ENCODE measurements at places on chromosomes 2 and 18.
A peak's percentile ranks its signal among the peaks of the same experiment; 100 is the strongest.

DNA sequence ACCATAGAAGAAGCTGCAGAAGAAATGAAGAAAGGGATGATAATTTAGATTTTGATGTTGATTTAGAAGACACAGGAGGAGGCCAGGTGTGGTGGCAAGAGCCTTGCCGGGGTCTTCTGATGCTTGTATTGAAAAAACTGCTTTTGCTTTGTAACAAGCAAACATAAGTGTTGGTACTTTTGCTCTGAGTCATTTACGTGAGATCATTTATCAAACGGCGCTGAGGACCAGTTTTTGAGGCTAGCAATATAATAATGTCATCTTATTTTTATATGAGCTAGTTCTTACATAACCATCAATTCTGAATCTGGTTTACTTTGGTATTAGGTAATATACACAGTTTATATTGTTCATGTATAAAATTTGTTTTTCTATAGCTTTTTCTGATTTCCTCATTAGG lies 30.6 kb downstream of the SPTBN1 start:
- DNase-seq = no peak

DNA sequence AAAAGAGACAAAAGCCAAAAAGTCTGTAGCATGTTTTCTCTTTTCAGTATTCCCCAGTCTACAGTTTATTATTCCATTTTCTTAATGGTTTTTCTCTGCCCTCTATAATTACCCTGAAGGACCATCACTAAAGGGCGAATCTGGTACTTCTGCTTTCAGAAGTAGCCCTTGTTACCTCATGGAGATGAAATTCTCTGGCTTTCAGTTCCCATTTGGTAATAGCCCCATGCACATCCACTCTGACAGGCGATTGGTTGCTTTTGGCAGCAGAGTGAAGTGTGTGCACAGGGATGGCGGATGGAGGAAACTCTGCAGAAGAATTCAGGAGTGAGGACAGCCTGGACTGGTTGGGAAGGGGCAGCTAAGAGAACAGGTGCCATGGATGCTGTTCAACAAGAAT lies 66.3 kb upstream of the NABP1 start:
- DNase-seq = no peak

DNA sequence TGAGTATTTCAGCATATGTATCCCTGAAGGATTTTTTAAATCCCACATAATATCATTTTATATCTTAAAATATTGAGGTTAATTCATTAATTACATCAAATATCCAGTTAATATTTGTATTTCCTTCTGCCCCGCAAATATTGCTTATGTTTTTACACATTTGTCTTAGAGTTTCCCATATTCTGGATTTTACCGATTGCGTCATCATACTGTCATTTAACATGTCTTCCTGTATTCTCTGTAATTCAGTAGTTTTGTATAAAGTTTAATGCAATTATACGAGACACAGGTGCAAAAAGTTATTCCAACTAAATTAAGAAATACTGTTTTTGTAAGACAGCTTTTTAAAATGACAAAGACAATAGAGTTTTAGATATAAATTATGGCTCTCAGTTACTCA lies 33.5 kb upstream of the UBXN4 start:
- DNase-seq = no peak

- no peak for DNase-seq
Measured at GRCh38 chr2:236252602-236253001, 11.6 kb downstream of the ASB18 start.

- no peak for DNase-seq
Measured at GRCh38 chr2:158359846-158360245, 96.7 kb downstream of the CCDC148 start.

- DNase-seq = no peak
Measured at GRCh38 chr18:76951456-76952247, 129.3 kb downstream of the ZNF236 start.

GRCh38 chr2:693606-694005 lies 16.4 kb upstream of the TMEM18 start:
- DNase-seq = no peak

- DNase-seq = peak; percentile 5
Measured at GRCh38 chr2:238061315-238062202, 758 bp downstream of the SCLY start.

DNA sequence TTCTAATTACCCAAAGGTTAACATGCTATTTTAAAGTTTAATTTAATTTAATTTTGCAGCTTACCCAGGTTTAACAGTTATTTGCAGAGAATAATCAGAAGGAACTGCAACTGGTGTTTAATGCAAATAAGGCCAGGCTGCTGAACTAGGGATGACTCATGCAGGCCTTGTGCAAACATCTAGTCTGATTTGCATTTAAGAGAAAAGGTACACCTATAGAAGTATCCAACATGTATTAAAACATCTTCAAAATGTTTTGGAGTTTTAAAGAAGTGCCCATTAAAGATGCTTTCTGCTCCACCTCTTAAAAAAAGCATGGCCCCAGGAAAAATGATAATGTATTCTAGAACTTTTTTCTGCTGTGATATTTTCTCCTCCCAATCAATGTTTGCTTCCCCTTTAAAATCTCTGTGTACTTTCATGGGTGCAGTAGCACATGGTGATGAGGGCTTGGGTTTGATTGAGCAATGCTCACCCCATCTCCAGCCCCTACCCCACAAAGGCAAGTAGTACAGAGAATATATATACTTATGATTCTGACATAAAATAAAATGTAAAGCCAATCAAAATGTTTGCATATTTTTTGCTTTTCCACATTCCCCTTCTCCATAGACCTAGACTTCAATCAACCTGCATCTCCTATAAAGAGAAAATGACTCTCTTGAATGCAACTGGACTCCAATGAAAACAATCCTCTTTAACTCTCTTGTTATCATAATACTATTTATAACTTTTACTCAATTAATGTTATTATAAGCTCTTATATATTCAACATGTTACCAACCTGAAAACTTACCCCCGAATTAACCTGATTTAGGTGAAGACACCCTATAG lies 54.1 kb downstream of the ATP8B1 start:
- no peak for DNase-seq

- no peak for DNase-seq
Measured at GRCh38 chr18:62091487-62092120, 95.3 kb downstream of the PIGN start.

DNA sequence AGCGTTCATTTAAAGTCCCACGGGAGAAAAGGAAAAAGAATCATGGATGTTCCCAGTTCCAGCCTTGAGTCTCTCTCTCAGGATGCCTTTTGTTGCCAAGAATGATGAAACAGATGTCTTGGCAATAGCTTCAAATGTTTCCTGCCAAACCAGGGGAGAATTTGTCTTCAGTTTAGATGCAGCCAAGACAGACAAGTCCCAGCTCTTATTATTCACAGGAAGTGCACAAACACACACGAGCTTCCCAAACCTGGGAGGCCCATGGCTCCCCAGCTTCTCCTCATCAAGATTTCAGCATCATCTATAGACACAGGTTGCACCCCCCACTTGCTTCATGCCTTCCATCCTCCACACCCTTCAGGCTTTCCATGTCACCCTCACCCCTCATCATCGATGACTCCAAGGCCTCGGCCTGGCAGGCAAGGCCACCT lies 45.9 kb downstream of the HS1BP3 start:
- no peak for DNase-seq

DNA sequence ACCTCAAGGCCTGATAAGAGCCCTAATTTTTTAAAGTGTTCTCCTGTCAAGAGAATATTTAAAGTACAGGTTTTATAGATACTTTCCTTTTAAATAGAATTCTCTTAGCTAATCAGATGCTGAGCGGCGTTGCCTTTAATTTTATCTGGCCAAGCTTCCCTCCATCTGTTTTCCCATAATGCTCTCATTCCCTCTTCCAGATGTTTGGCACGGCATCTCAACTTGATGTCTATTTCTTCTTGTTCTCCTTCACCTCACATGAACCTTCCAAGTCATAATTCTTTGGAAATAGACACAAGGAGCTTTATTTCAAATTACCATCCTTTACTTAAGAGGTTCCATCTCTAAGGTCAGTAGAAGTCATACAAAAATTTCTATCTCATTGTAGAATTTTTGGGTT lies 76.1 kb upstream of the CPO start:
- no peak for DNase-seq

All from NCI-H2107 (cell line).